Stimulated activated CD8-positive, alpha-beta memory T cell treated with anti-CD3 and anti-CD28 coated beads, Interleukin-4, amount 100 ng/mL, for 4 hours (primary cell): ENCODE measurements at places on chromosomes 12 and 14.
A peak's percentile ranks its signal among the peaks of the same experiment; 100 is the strongest.

DNA sequence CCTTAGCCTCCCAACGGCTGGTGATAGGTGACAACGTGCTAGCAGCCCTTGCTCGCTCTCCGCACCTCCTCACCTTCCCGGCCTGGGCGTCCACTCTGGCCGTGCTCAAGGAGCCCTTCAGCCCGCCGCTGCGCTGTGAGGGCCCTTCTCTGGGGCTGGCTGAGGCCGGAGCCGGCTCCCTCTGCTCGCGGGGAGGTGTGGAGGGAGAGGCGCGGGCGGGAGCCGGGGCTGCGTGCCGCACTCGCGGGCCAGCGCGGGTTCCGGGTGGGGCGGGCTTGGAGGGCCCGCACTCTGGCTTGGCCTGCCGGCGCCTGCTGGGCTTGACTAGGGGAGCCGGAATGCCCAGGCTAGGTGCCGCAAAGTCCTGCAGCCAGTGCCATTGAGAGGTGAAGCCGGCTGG, 131.1 kb downstream of the CCER1 start:
- DNase-seq, result no peak

- DNase-seq, result no peak
Observed at GRCh38 chr14:23612354-23612732, 23.8 kb upstream of the DHRS2 start.

DNA sequence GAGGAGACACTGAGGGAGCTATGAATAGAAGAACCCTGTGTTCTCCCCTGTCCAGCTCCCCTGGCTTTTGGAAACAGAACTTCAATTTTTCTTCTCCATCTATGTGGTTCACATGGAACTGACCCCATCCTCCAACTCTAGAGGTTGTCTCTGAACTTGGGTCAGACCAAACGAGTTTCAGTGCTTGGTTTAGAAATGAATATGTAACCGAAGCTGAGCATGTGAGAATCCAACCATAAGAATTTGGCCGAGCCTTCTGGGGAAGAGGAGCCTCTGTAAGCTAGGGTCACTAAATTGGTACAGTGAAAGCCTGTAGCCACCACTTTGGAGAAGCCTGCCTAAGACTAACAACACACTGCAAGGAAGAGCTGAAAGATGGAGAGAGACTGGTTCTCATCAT, 464.4 kb downstream of the ZFP36L1 start:
- no peak for DNase-seq

DNA sequence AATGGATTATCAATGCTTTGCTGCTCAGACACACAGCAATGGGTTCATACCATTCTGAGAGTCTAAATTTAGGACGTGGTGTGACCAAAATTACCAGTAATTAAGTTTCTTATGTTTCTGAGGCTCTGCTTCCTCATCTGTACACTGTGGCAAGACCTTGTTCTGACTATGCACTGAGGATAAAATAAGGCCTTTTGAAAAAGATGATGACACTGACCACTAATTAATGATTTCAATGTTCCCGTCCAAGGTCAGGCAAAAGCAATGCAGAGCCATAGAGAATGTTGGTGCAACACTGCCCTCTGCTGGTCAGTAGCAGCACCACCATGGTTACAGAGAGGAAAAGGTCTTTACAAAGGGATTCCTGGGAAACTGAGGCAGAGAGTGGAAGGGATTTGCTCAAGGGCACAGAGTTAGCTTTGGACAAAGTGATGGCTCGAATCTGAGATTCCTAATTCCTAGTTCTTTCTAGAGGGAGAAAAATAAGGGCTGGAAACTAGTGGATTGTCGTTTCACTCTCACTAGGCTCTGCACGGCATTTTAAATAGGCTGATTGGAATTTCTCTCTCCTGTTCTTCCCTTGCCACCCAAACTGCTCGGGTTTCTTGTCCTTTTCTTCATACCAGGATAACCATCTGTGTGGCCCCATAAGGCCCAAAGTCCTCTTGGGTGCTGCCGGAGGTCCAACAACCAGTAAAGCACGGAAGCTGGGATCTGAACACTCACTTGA, 22.3 kb upstream of the P2RX7 start:
- DNase-seq, result peak; percentile 37

GRCh38 chr12:13606290-13606689, 375.1 kb downstream of the GRIN2B start:
- no peak for DNase-seq

DNA sequence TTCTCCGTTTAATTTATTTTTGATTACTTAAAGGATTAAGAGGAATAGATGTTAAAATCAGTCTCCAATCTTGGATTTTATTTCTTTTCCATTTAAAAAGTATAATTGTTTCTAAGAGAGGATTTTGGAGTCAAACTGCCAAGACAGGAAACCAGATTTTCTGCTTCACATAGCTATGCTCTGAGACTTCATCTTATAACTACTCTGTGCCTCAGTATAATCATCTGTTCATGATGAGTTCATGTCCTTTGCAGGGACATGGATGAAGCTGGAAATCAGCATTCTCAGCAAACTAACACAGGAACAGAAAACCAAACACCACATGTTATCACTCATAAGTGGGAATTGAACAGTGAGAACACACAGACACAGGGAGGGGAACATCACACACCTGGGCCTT, 9.0 kb upstream of the TAS2R31 start:
- DNase-seq, result no peak

GRCh38 chr12:108573317-108573716, 10.9 kb downstream of the ISCU start:
- no peak for DNase-seq

DNA sequence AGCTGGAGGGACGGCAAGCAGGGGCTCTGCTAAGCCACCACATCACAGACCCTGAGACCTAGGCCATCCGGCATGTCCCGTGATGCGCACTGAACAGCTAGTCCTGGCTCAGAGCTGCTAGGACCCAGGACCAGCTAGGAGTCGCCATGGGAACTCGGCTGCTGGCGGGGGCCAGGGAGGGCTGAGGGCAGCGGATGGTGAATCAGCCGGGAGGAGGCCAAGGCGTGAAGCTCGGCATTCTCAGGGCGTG, 5.1 kb downstream of the AHNAK2 start:
- no peak for DNase-seq

GRCh38 chr14:35509846-35510245, 24.1 kb upstream of the INSM2 start:
- no peak for DNase-seq

DNA sequence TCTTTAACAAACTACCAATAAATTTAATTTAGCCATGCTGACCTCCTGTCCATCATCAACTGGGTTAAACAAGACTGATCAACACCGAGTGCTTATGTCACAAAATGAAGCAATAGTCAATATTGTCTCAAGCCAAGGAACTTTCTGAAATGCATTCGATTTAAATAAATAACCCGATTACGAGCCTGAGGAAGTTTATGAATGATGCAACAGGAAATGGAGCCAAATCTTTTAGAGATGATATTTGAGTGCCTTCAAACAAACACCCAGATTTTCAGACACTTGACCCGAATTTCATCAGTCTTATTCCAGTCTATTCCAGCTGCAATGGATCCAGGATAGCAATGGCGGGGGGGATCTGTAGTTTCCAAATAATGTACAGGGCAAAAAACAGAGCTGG, 27.9 kb downstream of the FAR2 start:
- DNase-seq, result no peak

DNA sequence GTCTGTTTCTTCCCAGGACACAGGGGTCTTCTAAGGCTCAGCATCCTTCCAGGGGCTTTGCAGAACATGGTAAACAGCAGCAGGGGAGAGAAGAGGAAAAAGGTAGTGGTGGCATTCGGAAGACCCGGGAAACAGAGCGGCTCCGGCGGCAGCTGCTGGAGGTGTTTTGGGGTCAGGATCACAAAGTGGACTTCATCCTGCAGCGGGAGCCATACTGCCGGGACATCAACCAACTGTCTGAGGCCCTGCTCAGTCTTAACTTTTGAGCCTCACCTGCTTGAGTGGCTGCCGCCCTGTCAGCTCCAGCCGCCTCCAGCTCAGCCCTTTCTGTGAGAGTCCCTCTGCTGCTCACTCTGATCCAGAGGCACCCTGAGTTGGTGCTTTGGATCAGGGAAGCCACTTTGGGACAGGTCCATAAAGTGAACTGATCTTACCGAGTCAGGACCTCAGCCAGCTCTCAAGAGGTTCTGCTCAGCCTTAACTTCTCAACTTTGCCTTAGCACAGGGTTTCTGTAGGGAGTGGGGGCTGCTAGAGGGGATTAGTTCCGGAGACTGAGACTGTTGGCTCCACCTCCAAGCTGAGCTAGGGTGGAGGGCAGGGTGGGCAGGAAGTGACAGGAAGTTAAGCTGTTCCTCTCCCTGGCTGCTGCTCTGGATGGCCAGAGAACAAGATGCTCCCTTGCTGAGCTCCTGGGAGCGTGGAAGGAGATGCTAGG, 5.4 kb downstream of the SDR39U1 start:
- DNase-seq, result no peak

DNA sequence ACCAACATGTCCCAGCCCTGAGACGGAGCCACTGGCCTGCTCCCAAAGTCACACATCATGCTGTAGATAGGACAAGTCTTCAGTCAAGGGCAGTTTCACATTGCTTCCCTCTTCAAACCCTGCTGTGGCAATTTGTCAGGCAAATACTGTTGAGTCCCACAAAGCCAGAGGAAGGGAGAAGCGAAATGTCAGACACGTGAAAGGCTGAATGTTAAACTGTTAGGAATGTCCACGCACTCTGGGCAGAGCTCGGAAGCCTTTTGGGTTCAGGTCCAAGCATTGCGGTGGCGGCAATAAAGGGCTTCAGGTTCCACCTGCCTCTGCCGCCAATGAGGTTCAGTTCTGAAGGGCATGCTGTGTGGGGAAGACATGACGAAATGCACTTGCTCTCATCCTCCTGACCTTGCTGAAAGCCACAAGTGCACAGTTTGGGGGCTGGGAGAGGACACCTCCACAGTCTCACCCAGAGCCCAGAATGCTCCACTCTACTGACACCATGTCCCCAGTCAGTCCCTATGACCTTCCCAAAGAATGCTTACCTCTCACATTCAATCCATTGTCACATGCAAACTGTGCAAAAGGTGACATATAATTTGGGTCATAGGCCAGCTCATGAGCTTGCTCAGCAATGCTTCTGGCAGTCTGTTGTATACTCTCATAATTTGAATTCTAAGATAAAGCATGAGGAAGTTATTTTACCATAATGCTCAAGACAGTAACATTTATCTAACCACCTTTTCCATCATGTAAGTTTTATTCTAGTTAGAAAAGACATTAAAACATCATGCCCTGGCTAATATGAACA, 35.7 kb downstream of the RAD9B start:
- no peak for DNase-seq

GRCh38 chr14:101323111-101323510, 238.2 kb upstream of the DIO3 start:
- DNase-seq, result no peak

DNA sequence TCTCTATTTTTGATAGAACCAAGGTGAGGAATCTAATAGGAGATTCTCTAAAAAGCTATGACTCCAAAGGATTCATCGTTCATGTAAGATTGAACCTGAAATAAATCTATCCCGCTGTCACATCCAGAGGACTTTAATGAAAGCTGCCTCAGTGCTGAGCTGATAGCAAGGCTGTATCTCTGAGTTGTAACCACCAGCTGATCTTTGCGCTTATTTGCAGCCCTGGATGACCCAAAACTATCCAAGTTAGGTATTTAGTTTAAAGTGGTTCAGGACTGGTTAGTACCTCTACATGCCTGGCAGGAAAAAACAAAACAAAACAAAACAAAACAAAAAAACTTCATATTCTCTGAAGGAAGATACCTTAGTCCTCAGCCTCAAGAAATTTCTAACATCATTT, 8.8 kb upstream of the ANKRD33 start:
- no peak for DNase-seq
